CD4-positive, alpha-beta T cell treated with Interleukin-6 for 4 hours (primary cell): ENCODE measurements at places on chromosomes 1 and 21.

DNA sequence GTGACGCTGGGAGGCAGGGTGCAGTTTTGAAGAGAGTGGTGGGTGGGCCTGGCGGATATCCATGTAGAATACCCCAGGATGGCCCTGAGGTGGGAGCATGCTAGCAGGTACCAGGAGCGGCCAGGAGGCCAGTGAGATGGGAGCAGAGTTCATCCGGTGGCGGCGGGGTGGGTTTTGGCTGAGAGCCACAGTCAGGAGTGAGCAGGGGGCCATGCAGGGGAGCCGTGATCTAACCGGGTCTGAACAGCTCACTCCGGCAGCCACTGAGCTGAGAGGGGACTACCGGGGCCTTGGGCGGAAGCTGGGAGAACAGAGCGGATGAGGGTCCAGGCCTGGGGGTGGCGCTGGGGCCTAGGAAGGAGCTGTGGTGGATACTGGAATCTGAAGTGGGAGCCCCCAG lies 47.6 kb upstream of the LRP8 start:
- no peak for DNase-seq

GRCh38 chr1:198903621-198904020 lies 264.8 kb downstream of the PTPRC start:
- no peak for DNase-seq

DNA sequence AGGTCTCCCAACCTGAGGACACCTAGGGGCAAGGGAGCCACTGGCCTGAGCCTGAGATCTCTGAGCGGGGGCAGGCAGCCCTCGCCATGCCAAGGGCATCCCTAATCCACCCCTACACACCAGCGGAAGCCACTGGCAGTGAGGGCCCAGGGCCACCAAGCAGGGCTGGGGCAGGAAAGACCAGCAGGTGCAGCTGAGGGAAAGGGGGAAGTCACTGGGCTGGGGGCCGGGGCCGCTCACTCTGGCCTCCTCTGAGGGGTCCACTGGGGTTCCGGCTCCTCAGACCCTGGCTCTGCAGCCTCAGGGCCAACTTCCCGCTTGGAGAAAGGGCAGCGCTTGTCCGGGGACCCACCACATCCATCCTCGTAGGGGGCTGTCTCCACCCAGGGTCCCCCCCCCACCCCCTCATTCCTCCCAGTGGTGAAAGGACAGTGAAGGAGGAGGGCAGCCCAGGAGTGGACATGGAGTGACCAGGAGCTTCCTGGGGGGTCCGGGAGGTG lies 42.5 kb upstream of the ACTRT2 start:
- no peak for DNase-seq

GRCh38 chr1:7294636-7295035 lies 476.5 kb upstream of the VAMP3 start:
- DNase-seq: no peak

DNA sequence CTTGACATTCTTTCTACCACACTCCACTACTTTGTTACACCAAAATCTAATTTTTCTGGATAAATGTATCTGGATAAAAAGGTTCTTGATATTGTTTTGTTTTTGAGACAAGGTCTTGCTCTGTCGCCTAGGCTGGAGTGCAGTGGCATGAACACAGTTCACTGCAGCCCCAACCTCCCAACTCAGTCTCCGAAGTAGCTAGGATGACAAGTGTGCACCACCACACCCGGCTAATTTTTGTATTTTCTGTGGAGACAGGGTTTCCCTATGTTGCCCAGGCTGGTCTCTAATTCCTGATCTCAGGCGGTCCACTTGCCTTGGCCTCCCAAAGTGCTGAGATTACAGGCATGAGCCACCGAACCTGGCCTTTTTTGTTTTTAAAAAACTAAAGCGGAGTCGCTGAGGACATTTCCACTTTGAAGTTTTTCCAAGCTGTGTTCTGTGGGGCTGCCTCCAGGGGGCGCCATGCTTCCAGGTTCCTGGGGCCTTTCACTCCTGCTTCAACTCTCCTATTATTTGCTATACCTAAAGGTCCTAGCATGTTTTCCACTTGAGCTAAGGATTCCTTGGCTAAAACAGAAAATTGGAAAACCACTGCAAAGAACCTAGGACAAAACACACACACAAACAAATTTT lies 14.1 kb upstream of the NCMAP start:
- peak; percentile 34 for DNase-seq
